ENCODE measurements at places on chromosomes 2 and 18.

- no peak for DNase-seq
These were observed 44.1 kb upstream of the HDAC4 start for GRCh38 chr2:239444626-239445577.

DNA sequence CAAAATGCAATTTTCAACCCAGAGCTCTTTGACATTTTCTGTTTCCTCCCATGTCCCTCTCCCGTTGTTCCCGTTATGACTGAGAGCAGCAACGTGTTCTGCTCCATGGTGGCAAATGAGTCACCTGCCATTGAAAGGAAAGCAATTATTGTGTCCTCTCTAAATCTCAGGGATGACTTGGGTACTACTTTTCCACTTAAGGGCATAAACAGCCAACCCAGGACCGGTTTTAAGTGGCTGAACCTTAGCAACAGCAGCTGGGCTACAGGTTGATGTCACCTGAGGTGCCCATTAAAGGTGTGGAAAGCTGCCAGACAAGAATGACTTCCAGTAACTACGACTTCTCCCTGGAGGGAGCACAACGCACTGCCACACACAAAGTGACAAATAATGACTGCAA is 236.8 kb downstream of the NCKAP5 start:
- DNase-seq = no peak

DNA sequence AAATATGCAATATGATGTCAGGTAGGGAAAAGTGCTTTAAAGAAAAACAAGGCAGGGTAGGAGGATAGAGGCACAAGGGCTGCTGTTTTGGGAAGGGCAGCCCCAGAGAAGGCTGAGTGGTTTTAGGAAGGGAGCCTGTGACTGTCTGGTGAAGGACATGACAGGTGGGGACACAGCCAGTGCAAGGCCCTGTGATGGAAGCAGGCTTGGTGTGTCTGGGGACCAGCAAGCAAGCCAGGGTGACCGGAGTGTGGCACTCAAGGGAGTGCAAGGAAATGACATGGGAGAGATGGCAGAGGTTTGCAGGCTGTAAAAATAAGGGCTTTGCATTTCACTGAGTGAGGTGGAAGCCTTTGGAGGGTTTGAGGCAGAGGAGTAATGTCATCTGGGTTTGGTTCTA is 62.0 kb downstream of the LTBP1 start:
- no peak for DNase-seq

- DNase-seq = no peak
These were observed 19.5 kb downstream of the MGAT5 start for GRCh38 chr2:134273256-134273983.

DNA sequence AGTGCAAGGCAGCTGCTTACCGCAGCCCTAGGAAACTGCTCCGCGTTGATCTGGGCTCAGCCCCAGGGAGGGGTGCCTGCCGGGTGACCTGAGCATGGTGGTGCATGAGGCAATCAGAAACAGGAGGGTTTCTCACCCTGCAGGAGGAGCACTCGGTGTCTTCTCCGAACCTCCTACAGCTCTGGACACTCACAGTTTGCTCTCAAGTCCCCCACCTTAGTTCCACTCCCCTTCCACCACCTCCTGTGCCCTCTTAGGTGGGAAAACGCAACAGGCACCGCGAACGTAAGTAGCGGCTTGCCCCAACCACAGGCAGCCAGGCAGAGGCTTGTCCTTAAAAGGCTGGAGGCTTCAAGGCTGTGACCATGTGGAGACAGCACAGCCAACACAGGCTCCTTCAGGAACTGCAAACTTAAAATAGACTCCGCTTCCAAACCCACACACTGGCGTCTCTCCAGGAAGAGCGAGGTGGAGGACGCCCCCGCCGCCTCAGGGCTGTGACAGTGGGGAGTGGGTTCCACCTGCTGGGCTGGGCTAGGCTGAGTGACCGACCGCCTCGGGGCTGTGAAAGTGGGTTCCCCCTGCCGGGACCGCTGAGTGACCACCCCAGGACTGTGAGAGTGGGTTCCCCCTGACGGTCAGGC is 71.6 kb downstream of the NDUFA10 start:
- no peak for DNase-seq

GRCh38 chr2:18889565-18890332 is 300.4 kb upstream of the NT5C1B start:
- DNase-seq = no peak

All from activated CD4-positive, alpha-beta T cell treated with anti-CD3 and anti-CD28 coated beads, Interleukin-2, Interleukin-6, amounts not matched to agents 100 ng/mL and 50 ng/mL, durations not matched to agents 16 hours and 8 hours (primary cell).